ENCODE measurements at places on chromosomes 16 and 17.

GRCh38 chr17:10063730-10064241, 134.6 kb downstream of the GAS7 start:
- DNase-seq = no peak

DNA sequence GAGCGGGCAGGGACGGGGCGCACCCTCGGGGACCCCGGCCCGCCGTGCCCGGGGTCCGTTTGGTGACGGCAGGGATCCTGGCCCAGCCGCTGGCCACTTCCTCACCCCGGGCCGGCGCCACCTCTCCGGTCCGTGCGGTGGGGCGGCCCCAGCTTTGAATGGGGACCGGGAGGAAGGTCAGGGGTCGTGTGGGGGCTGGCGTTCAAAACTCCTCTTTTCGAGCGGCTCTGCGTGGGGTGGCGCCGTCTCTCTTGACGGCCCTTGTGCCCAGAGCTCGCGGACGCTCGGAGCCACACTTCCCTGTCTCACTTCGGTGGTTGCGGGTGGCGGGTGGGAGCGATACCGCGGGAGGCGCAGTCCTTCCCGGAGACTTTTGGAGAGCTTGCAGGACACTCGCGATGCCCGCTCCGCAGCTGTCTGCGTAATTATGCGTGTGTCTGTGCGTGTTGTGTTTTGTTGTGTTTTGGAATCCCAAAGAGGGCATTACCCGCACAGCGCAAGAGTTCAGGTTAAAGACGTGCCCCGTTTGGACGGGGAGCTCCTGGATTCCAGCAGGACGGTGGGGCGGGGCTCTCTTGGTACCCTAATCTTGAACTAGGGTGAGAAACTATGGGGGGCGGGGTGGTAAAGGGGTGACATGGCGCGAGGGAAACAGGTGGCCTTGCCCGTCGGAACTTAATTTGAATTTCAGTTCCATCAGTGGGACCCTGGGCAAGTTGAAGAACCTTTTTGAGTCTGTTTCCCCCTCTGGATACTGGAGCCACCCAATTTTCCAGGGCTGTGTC, 637 bp downstream of the PLCG2 start:
- no peak for DNase-seq

DNA sequence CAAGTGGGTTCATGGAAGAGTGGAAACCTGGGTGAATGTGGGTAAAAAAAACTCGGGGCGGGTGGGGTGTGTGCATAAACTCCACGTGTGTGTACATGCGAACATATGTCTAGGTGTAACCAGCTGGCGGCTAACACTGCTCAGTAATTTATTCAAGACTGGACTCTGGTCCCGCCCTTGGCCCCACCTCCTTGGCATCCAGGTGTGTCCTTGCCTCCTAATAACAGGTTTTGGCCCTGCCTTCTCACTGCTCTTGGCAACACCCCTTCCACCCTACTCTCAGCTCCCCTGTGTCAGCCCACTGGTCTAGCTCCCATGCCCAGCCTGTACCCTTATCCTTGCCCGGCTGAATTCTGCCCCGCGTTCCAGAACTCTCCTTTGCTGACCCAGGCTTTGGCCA, 8.3 kb downstream of the FLII start:
- DNase-seq = no peak

DNA sequence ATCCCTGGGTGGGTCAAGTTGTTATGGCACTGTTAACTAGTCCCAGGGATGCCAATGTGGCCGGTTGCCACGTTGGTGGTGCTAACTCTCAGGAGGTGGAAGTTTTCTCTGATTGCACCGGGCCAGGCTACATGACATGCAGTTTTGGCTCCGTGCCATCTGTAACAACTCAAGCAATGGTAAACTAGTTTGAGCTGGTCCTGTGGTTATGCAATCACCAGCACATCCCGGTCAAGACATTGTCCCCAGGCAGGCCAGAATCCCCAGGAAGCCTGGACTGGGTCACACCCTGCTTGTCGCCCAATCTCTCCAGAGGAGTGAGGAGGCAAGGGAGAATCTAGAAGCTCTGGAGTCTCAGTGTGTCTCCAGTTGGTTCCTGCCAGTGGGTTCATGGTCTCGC, 10.1 kb upstream of the CCL17 start:
- DNase-seq = no peak

GRCh38 chr17:44591206-44591605, 33.9 kb downstream of the FZD2 start:
- DNase-seq = no peak

GRCh38 chr17:69834494-69834893, 240.5 kb upstream of the KCNJ16 start:
- no peak for DNase-seq

GRCh38 chr17:35289222-35289621, 46.4 kb downstream of the SLFN5 start:
- DNase-seq = no peak

- no peak for DNase-seq
Observed at GRCh38 chr17:39096508-39097149, 54.8 kb downstream of the PLXDC1 start.

DNA sequence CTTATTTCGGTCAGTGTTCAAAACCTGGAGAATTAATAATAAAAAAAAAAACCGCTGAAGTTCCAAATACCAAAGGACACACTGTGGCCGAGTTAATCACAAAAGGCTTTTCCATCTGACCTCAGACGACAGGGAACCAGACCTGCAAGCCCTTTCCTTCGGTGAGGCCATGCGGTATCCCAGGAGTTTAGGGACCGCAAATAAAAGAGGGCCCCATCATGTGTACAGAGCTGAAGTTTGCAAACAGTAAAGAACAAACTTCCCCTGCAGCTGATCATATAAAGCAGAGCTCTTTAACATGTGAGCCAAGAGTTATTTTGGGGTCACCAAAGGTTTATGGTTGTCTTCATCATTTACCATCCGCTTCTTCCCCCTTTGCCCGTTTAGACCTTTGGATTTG, 33.0 kb upstream of the FOXJ1 start:
- no peak for DNase-seq

- no peak for DNase-seq
Observed at GRCh38 chr17:36920032-36921005, 17.0 kb upstream of the LHX1 start.

DNA sequence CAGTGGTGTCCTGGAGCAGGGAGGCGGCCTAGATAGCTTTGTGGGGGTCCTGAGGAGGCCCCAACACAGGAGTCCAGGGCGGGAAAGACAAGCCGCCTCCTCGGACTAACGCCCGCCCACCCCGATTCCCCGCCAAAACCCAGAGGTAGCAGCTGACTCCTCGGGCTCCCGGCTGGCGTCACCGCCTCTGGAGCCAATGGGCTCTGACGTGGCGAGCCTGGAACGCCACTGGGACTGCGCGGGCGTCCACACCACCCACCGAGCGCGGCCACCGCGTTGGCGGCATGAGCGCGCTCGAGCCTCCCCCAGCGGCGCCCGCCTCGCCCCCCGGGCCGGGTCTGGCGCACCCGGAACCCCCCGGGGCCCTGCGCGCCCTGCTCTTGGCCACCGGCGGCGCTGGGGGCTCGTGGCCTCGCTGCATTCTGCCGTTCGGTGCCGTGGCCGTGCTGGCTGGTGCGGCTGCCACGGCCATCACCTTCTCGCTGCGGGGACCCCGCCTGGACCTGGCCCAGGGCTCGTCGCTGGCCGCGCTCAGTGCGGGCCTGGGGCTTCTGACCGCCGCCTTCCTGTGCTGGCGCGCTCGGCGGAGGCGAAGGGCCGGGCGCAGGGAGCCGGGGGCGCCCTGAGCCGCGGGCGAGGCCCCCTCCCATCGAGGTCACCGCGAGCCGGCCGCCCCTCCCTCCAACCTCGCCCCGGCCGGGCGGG, 3.4 kb upstream of the NTN3 start:
- no peak for DNase-seq

- DNase-seq = no peak
Observed at GRCh38 chr17:50917418-50917743, 51.2 kb upstream of the TOB1 start.

DNA sequence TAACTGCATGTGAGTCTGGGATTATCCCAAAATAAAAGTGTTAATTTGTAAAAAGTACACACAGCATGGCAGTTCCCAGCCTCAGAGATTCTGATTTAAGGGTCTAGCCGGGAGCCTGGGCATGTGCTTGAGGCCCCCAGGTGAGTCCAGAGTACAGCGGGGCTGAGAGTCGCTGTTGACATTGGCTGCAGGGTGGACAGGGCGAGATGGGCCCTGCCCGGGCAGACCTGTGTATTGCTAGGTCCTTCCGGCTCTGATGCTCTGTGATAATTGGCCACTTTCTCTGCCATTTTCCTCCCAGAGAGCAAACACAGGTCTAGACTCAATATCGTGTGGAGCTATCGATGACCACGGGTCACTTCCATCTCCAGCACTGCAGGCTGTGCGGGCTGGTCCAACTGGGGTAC, 73.6 kb downstream of the ABCC6 start:
- DNase-seq = no peak

DNA sequence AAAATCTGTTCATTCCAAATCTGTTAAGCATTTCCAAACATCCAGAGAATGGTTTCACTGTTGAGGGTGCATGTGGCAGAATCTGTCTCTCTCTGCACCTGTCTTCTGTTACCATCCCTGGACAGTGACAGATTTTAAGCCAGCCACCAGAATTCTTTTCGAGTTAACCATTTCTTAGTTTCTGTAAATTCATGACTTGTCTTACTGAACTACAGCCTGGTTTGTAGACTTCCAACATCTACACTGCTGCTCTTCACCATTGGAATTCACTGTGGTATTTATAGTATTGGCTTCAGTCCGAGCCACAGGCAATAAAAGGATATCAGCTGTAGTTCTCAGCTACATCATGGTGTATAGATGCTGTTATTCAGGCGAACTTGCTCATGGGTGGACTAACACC, 47.6 kb downstream of the GOSR1 start:
- no peak for DNase-seq

DNA sequence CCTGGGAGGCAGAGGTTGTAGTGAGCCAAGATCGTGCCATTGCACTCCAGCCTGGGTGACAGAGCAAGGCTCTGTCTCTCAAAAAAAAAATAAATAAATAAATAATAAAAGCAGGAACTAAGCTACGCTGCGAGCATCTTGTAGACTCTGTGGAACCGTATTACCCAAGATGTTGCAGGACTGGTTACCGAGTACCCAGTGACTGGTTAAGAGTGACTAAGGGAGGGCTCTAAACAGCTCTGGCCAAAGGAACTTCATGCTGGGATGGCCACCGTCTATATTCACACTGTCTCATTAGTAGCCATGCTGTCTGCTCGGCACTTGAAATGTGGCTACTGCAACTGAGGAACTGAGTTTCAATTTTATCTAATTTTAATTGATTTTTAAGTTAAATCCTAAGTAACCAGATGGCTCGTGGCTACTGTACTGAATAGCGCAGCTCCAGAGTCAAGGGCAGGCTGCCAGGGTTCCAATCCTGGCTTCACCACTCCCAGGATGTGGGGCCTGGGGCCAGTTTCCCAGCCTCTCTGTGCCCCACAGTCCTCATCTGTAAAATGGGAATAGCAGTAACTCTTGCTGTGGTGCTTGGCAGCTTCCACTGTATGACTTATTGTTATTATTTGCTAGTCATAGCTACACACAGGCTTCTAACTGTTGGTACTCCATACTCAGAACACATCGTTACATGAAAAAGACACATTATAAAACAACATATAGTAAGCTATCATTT, 3.0 kb downstream of the NTAN1 start:
- no peak for DNase-seq

GRCh38 chr16:76577003-76577402, 299.8 kb downstream of the CNTNAP4 start:
- no peak for DNase-seq

DNA sequence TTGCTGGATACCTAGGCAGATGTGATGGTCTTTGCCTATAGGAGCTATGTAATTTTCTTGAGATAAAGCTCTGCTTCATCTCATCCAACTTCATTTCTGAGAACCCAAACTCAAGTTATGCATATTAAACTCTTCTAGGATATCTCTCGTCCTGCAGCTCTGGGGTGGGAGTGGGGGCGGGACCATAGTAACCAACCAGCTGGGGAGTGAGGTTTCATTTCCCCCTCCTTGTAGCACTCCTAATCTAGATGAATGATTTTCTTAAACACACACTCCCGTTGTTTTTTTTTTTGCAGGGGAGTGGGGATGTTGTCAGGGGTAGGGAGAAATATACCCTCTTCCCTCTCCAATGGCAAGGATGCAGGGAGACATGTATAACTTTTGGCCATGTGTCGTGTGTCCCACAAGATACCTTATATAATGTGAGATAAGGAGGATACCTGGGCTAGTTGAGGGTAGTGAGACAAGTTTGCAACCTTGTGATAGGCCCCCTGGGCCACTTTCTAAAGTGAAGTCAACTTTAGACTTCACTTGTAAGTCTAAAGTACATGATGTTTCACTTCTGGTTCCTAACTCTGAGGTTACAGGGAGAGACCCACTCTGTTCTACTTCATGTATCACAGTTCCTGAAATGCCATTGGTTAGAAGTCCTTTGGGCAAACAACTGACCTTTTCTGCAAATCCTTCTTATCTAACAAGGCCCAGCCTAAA, 10.5 kb upstream of the HEATR6 start:
- no peak for DNase-seq

DNA sequence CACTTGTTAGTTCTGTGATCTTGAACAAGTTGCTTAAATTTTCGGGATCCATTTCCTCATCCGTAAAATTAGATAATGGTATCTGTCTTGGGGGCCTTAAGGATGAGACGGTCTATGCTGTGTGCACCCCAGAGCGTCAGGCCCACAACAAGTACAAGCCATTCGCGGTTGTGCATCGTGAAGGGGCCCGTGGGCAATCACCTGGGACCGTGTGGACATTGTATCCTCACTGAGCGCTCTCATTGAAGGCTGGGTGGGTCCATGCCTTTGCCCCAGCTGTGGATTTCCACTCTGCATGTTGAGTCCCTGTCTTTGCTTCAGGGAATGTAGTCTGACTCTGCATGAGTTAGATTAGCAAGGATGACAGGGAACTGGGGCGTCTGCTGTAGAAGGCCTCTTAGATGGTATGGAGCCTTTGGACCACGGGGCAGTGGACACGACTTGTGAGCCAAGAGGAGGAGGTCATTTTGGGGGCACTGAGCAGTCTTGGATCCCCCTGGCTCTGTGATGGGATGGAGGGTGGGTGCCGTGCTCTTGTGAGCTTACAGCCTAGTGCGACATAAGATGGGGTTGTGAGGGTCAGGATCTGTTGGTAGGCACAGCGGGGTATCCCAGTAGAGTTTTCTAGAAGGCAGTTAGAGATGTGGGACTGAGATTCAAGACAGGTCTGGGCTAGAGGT, 89.5 kb downstream of the SNX29 start:
- no peak for DNase-seq

GRCh38 chr16:4160658-4161430, 44.6 kb upstream of the ADCY9 start:
- no peak for DNase-seq

DNA sequence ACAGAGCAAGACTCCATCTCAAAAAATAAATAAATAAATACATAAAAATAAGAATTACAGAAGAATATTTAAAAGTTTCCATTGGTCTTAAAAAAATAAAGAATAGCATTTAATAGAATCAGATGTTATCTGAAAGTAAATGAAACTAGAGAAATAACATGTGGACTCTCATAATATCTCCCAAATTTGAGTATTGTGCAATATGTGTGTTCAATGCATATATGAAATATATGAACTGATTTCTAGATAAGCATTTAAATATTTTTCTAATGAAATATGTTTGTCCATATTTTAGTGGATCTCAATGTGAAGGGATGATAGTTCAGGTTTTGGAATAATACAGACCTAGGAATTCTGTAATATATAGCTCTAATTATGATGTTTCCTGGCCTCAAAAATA, 265.9 kb upstream of the PMFBP1 start:
- DNase-seq = no peak

Data from activated CD4-positive, alpha-beta T cell treated with anti-CD3 and anti-CD28 coated beads for 24 hours (primary cell).